NCI-H1092 (cell line): ENCODE measurements at places on chromosomes 13 and 19.

DNA sequence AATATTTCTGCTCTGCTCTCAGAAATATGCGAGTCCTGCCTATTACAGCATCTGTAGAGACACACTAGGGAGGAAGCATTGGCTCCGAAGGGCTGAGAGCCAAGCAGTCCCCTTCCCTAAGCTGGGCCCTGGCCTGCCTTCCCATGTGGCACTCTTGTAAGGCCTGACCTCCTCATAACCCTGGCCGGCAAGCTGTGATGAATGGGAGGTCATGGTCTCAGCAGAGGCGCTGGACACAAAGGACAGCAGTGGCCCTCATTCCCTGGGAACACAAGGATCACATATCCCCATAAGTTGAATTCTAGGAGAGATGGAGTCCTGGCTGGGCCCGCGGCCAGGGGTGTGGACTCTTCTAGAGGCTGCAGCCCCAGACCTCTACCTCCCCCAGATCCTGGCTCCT is 483.3 kb downstream of the ZNF536 start:
- no peak for DNase-seq

- DNase-seq, result no peak
Measured at GRCh38 chr19:17202249-17202648, 12.9 kb upstream of the USE1 start.

DNA sequence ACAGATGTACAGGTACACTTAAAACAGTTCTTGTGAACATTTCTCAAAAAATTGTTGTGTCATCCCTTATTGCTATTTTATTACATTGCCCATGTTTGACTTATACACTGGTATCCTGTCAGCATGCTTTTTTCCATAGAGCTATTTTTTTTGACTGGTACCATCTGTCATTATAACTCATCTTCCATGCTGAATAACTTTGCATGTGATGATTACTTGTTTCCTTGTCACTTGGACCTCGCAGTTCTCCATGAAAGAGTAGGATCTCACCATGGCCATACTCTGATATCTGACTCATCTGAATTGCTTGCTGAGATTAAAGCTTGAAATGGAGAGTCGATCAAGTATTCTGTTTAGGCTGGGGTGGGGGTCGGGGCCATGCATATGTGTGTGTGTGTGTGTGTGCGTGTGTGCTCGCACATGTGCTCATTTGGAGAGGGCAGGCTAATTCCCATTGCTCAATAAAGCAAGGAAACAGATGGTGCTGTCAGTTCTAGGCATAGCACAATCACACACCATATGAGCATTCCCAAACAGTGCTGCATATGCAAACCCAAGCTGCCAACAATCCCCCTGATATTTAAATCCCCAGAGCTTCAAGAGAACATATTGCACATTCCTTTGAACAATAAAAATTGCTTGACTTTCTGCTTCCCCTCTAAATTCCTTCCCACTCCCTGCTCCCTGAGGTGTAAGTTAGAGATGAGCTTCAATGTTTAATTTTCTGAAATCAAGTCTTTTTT is 62.9 kb downstream of the NHLRC3 start:
- no peak for DNase-seq

DNA sequence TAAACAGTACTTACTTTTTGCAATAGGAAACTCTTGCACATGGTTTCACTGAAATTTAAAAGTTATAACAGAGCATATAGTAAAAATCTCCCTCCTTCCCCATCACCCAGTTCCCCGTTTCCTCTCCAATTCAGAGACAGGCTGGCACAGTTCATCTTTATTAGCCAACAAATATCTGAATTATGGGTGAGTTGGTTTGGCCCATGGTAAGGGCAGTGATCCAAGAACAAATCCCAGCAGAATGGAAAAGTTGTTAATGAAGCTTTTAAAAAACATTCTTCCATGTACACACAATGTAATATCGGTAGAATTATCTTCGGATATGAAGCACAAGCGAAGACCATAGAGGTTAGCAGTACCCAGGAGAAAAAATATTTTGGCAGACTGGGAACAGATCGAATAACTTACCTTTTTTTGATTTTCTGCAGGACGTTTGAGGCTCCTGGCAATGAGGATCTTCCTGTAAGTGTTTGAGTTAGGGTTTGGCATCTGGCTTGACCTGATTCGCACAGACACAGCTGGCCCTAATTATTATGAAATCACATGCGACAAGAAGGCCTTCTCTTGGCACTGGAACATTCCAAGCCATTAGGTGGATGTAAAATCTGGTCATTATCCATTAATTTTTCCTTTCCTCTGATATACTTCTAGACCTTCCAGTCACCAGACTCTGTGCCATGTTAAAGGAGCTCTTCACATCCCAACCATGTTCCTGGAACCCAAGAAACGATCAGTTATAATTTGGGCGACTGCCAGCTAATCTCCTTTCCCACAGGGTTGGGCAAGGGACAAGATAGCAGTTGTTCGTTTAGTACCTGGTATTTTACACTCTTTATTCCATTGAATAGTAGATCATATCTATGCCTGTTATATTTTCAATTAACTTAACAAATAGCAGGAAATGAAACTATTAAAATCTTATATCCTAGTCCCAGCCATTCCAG is 139.4 kb upstream of the TSC22D1 start:
- DNase-seq, result peak; percentile 47

DNA sequence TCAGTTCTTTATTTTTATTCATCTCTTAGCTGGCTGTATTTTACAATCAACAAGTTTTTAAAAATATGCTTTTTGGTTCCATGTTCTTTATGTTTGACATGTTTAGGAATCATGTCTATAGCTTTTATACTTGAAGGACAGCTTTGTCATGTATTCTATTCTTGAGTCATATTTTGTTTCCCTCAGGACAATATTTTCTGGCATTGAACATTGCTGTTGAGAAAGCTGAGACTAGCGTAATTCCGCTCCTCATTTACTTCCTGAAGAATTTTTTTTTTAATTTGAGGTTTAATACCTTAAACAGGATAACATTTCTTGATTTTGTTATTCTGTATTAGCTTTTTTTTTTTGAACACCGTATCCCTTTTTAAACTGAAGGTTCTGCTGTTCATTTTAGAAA is 53.2 kb downstream of the RB1 start:
- no peak for DNase-seq

GRCh38 chr13:27375686-27376326 is 48.6 kb upstream of the GTF3A start:
- DNase-seq, result peak; percentile 49

DNA sequence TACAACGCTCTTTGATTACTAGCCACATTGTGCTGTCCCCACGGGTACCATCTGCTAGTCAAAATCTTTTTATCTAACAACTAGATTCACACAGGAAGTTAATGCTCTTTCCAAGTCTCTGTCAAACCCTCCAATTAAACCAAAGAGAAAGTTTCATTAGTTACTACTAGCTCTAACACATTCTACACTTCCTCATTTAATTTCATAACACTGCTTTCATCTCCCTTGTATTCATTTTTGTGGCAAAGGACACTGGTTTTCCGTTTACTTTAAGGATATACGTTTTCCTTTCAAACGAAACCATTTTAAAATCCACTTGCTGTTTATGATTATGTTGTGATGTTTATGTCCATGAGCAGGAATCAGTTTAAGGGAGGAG is 5.3 kb downstream of the DYRK1B start:
- DNase-seq, result no peak

DNA sequence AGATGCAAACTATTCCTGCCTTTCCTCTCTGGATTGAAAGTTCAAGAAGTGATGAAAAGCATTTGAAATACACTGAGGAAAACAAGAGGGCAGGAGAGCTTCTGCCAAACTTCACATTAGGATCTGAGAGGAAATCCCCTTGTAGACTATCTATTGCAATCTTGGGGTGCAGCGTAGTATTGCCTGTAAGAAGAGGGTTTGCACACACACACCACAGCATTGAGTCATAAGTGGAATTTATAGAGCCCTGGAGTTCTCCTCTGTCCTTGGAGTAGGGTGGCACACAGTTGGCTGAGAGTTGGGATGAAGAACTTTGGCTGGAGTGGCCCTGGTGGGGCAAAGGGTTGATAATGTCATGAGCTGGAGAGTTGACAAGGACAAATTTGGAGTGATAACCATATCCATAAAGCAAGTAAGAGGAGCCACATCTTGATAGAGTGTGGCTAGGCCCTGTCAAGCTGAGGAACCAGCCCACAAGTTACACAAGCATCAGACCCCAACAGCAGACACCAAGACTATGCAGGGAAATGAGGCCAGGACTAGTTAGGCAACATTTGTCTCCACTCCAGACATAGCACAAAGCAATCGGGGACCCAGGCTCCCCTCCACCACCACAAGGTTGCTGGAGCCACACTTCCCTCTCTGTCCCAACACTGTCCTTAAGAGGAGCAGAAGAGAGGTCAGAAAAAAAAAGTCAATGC is 520.9 kb downstream of the KLF5 start:
- no peak for DNase-seq

DNA sequence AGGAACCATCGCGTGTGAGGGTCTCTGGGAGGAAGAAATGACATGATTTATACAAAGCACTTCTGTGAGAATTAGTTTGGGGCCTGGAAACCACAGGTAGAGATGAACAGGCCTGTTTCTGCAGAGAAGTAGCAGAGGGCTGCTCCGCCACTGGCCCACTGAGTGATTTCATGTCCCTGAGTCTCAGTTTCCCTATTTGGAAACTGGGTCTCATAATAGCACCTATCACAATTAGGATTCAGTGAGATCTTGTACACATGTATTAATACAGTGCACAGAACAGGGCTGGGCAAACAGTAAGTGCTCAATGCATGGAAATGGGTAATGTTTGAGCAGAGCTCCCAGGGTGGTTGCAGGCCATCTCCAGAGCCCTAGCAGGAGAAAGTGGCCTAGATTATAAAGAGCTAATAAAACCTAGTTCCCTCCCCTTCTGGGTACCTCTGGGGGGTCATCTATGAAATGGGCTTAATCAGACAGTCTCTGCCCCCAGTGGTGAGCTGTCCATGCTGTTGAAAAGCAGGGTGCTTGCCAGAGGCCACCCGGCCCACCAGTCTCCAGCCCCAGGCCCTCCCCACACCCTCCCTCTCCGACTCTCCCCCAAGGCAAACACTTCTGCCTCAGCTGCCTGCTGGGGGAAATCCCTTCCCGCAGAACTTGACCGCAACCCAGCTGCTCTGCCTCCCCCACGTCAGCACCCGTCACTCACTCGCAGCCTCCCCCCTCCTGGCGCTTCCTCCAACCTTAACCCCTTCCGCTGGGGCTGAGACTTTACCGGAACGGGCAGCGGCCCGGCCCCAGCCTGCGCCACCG is 4.5 kb downstream of the BCL3 start:
- DNase-seq, result peak; percentile 44

GRCh38 chr13:29963089-29963488 is 112.7 kb upstream of the UBL3 start:
- DNase-seq, result no peak

GRCh38 chr13:102677122-102677521 is 17.7 kb downstream of the METTL21C start:
- no peak for DNase-seq

DNA sequence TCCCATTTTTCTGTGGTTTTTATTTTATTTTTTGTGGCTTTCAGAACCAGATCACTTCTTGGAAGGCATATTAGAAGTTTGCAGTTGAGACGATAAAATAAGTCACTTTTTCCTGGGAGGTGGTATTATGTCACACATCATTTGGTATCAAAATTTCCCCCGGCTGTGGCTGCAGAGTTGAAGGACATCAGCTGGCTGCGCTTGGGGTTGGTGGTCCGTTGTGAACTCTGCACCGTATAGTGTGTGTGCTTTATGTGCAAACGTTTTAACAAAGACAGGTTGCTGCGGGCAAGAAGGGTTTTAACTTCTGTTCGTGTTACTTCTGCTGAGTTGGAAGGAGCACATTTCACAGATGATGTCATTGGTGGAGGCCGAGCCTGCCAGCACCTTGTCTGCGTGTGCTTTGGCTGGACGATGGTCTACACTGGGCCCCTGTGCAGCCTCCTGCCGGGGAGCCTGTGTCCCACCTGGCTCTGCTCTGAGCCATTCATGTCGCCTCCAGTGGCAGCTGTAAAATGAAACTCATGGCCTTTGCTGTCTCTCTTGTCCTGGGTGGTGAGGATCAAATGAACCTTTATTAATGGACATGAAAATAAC is 9.6 kb downstream of the ATP11A start:
- no peak for DNase-seq

DNA sequence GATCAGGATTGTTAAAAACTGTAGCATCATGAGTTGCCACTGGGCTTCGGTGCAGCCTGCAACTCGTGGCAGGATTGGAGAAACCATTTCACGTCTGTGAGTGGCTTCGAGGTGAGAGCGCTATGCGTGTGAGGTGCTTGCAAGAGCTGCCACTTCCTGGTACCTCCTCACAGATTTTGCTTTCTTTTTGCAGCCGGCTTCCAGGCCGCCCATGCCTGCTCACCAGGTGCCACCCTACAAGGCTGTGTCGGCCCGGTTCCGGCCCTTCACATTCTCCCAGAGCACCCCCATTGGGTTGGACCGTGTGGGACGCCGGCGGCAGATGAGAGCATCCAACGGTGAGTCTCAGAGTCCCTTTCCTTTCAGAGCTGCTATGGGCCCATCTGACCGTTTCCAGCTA is 57.9 kb upstream of the C1QTNF9 start:
- DNase-seq, result no peak

- DNase-seq, result no peak
Measured at GRCh38 chr13:45915686-45916439, 64.3 kb upstream of the SIAH3 start.
